Renal cortical epithelial cell (primary cell): ENCODE measurements at places on chromosomes 2 and 18.

GRCh38 chr2:11048335-11049008 is 106.8 kb upstream of the SLC66A3 start:
- DNase-seq, result no peak

DNA sequence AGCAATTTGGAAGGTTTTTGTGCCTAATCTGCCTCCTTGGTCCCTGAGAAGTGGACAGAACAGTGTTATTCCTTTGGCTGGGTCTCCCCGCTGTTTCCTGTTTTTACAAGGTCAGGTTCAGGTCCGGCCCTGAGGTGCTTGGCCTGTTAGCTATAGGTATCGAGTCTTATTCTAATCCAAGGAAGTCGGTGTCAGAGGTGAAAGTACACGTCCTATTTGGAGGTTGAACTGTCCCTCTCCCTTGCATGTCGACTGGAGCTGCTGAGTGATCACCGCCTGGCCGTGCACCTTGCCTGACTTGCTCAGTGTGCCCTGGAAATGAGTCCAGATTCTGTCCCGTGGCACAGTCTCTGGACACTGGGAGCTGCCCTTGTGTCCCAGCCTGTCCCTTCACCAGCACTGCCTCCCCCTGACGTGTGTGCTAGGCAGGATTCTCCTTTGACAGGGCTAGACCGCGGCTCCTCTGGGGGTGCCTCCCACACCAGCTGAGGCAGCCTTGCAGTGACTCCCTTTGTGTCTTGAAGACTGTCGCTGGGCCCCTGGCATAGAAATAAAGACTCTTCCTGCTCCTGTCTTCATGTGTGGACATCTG is 65.7 kb upstream of the RBM44 start:
- DNase-seq, result no peak

GRCh38 chr18:31965316-31965970 is 22.5 kb upstream of the TRAPPC8 start:
- no peak for DNase-seq

GRCh38 chr2:191539068-191539467 is 138.9 kb upstream of the NABP1 start:
- DNase-seq, result peak; percentile 37

- DNase-seq, result peak; percentile 47
Measured at GRCh38 chr2:237879058-237879430, 19.6 kb downstream of the RAMP1 start.

DNA sequence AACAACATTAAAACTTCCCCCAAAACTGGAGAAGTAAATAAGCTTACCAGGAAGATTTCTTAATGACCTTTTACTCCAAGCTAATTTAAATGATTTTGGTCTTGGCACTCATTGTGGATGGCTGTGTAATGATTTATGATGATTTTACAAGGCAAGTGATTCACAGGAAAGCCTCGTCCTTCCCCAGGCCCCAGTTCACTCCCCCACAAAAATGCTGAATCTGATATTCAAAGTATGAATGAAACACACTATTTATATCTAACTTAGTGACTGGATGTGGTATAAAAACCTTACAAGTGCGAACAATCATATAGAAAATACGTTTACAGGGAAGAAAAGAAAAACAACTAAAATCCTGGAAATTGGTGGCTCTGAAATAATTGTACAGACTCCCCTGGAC is 49.8 kb downstream of the ZNF516 start:
- peak; percentile 85 for DNase-seq

DNA sequence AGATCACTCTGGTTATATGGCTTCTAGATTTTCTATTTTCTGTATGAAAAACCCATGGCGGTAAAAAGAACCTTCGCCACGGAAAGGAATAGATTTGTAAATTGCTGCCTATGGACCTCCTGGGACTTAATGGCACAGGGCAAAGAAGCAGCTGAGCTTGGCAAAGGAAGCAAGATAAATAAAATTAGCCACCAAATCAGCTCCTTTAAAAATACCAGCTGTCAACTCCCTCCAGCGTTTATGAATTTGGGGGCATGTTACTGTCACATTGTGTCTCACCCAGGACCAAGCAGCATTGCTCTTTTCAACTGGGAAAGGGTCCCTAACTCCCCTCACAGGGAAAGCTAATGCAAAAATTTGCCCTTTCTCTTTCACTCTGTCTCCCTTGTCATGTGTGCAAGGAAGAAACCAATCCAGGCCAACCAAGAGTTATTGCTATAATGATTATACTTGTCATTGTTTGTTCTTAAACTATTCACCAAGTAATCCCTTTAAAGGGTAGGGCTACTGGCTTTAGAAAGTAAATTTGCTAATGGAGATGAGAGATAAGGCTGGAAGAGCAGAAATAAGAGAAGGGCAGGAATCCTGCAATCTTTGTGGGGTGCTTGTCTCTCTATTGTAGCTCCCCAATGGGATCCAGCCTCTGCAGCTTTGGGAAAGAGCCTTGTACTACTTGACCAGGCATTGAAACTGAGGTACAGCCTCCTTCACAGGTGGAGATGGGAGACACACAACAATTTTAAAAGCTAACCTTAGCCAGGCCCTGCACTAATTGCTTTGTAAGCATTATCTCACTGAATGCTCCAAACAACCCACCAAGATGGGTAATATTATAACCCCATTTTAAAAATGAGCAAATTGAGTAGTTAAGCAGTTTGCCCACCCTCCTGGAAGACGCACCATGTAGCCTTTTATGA is 119.1 kb upstream of the KLF7 start:
- DNase-seq, result no peak

DNA sequence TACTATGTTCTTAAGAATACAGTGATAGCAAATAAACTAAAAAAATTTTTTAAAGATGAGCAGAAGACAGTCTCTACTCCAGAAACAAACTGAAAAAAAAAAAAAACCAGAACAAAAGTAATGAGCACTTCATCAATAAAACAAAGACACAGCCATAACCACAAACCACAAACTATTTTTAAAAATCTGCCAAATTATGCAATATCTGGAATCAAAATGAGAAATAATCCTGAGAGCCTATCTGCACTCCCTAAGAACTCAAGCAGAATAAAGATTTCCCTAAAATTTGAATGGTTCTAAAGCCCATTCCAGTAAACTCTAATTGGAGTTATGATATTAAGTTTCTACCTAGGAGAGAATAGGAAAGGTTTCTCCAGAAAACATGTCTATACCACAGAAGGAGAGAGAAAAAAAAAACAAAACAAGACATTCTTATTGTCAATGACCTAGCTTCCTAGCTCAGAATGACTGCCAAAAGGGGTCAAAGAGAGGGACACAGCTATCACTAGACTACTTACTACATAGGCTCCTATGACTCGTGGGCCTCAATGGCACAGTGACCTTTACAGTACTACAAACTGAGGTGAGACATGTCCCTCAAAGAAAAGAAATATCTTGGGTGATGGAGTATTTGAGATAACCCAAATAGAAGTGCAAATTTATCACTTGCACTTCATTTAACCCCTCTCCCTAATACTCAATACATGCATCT is 262.8 kb downstream of the ZEB2 start:
- no peak for DNase-seq

DNA sequence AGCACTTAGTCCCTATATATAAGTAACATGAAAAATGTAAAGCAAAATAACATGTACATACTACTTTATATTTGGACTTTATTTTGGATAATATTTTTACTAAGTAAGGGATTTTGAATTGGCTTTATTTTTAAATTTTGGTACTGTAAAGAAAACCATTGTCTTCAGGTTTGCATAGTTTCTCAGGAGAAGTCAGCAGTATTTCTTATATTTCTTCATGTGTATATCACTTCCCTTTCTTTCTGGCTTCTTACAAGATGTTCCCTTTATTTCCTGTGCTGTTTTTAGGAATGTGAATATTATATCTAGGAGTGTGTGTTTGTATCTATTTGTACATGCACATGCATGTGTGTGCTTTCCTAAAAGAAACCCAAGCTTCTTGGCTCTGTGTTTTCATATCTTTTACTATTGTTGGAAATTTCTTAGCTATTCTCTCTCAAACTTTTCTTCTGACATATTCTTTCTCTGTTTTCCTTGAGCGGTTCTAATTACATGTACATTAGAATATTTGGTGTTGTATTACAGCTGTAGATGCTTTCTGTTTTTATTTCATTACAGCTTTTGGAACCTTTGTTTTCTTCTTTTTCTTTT is 1549.7 kb upstream of the ACVR2A start:
- no peak for DNase-seq

DNA sequence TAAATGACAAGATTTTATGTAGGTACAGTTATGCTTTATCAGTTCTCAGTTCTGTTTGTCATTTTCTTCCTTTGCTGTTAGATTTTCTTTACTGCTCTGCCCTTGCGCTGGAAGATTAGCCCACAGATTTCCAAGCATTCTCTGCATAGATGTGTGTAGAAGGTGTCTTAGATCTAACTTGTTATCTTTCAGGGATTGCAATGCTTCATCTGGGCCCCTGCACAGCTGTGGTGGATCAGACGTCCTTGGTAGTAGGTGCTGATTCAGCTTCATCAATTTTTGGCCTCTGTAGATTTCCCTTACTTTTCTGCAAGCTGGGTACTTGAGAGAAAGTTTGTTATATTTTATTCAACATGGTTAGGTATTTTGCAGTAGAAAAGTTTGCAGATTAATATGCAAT is 115.3 kb upstream of the LINC00305 start:
- no peak for DNase-seq

- no peak for DNase-seq
Measured at GRCh38 chr18:79553154-79553553, 126.4 kb upstream of the CTDP1 start.

DNA sequence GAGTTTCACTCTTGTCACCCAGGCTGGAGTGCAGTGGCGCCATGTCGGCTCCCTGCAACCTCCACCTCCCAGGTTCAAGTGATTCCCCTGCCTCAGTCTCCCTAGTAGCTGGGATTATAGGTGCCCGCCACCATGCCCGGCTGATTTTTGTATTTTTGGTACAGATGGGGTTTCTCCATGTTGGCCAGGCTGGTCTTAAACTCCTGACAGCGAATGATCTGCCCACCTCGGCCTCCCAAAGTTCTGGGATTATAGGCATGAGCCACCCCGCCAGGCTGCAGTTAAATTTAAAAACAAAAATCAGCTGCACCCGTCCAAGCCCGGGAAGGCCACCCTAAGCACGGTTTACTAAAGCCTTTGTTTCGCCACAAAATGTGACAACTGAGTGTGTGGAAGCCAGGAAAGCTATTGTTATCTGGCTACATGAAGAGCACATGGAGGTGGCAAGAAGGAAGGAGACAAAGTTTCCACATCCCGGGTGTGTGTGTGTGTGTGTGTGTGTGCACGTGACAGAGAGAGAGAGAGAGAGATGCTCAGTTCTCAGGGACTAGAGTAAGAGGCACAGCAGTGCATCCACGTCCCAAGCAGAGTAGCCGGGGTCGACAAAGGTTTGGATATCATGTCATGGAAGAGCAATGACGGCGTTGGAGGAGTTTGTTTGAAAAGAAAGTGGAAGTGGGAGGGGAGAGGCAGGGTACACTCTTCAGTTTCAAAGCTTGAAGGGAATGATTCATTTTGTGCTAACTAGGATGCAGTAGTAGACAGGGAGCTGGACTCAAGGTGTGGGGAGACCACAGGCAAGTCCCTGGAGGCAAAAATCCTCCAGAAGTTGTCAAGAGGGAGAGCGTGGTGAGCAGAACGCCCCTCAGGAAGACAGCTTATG is 20.1 kb downstream of the INPP5D start:
- DNase-seq, result no peak

GRCh38 chr2:99708231-99708630 is 218.4 kb upstream of the REV1 start:
- DNase-seq, result no peak

GRCh38 chr2:39540414-39540813 is 103.3 kb upstream of the MAP4K3 start:
- DNase-seq, result peak; percentile 40

GRCh38 chr18:37484983-37485834 is 80.4 kb downstream of the CELF4 start:
- DNase-seq, result peak; percentile 30

- DNase-seq, result peak; percentile 92
Measured at GRCh38 chr18:11955239-11956029, 25.9 kb upstream of the IMPA2 start.

DNA sequence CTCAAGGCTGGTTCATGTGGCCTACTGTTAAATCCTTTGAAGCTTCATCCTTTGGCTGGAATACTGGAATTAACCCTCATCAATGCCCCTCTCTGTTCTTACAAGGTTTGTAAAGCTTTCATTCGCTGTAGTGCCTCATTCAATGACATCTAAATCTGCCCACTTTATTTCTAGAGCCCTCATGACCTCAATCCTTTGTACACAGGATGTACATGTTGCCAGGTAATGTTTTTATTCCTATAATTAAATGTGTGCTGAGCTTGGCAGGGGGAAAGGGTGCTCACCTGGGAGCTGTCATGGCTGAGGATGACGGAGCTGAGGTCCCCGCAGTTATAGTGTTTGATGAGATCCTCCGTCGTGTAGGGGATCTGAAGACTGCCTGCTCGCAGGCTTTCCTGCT is 39.3 kb downstream of the TRABD2A start:
- no peak for DNase-seq

- DNase-seq, result no peak
Measured at GRCh38 chr2:71073475-71073874, 5.0 kb downstream of the NAGK start.

DNA sequence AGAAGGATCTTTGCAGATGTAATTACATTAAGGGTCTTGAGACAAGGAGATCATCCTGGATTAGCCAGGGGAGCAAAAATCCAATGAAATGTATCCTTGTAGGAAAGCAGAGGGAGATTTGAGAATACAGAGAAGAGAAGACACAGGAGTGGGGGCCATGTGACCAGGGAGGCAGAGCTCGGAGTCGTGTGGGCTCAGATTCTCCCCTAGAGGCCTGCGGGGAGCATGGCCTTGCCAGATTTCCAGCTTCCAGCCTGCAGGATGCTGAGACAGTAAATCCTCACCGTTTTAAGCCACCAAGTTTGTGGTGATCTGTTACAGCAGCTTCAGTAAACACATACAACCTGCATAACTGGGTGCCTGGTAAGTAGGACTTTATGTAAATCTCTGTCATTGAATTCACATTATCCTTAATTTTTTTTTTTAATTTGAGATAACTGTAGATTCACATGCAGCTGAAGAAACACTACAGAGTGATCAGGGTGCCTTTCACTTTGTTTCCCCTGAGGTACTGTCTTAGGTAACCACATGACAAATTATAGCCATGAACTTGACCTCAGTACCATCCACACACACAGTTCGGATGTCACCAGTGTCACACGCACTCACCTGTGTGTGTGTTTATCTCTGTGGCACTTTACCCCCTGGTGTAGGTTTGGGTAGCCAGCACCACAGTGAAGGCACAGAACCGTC is 138.4 kb upstream of the HDAC4 start:
- DNase-seq, result no peak

DNA sequence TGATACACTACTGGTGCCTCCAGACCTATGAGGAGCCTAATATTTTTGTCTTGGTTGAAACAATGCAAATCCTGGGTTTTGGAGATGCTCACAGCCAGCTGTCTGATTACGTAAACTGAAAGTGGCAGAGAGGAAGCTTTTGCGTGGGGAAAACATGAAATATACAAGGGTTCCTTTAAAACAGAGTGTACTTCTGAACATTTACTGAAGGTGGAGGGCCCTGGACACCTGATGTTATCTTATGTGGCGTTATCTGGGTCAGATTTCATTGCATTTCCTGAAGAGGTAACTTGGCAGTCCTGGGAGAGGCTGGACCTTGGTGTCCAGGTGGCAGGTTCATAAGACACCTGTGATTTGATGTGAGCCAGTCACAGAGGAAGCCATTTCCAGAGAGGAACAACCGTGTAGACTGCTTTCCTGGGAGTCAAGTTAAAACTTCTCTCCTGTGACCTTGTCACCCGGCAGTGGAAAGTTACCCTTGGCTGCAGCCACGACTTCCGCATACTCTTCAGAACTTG is 105.0 kb downstream of the NEDD4L start:
- no peak for DNase-seq
